Pancreas (tissue), 10 donors: ENCODE measurements at places on chromosomes 16 and 17. TPM values are rescaled to one million over a fixed set of nuclear protein-coding genes. Genes with fewer than 3 reads are reported as not detected.

The ZNF207 gene
- total RNA-seq, result 82.4 TPM

GRCh38 chr16:73026754-73027684 lies 20.9 kb downstream of the ZFHX3 start:
- no peak for DNase-seq

DNA sequence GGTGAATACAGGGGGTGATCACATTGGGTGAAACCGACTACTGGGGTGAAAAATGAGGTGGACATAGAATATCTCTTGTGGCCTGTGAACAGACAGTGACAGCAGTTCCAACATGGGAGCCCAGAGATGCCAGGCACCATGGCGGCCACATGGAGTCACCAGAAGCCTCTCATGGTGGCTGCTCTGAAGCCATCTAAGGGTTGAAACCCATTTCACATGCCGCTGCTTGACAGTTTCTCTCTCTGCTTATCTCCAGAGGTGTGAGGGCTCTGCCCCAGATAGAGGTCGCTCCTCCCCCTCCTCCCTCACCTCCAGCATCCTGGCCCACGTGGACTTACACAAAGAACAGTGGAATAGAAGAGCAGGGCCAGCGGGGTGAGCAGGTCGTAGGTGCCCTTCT lies 37.9 kb upstream of the PIK3R6 start:
- no peak for DNase-seq

- DNase-seq, result no peak
These were observed 52.0 kb downstream of the MRM1 start for GRCh38 chr17:36653374-36653773.

- no peak for DNase-seq
These were observed 41.0 kb downstream of the TADA2A start for GRCh38 chr17:37447641-37448040.

The CIAPIN1 gene
- 16.4 TPM for total RNA-seq

The PRR29 gene
- total RNA-seq, result 0.18 TPM

DNA sequence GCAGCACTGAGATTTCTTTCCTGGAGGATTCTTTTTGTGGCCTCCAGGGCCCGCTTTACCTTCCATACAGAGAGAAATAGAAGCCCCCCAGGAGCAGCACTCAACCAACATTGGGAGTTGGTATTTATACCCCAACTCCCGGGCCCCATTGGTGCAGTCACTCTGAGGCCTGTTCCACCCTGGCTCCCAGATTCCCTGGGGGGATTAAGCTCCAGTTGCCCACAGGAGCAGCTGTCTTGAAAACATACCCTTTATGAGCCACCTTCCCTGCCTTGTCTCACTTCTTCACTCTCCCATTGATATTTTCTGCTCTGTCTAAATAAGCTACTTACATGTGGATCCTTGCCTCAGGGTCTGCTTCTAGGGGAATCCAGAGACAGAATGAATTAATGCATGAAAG lies 167.8 kb downstream of the KATNIP start:
- DNase-seq, result no peak

- DNase-seq, result peak; percentile 87
These were observed at the start of gene C1QBP for GRCh38 chr17:5438716-5439445. Gene C1QBP, minus strand, starts transcription at chr17:5439155. Its CDS starts 82 bp downstream, at chr17:5439073.

The TBC1D28 gene
- total RNA-seq, result not detected

DNA sequence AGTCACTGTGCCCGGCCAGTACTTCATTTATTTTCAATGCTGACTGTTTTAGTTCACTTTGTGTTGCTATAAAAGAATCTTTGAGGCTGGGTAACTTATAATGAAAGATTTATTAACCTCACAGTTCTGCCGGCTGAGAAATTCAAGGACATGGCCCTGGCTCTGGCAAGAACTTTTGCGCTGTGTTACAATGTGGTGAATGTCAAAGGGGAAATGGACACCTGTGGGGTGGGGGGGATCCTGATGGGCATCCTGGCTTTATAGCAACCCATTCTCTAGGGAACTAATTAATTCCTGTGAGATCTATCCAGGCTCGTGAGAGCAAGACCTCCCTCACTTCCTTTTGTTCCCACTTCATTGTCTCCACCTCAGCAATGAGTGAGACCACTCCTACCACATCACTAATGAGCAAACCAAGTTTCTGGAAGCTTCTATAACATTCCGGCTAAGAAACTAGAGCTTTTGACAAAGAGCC lies 17.1 kb upstream of the CDH3 start:
- DNase-seq, result no peak

The KRT17 gene
- 8.1 TPM for total RNA-seq

DNA sequence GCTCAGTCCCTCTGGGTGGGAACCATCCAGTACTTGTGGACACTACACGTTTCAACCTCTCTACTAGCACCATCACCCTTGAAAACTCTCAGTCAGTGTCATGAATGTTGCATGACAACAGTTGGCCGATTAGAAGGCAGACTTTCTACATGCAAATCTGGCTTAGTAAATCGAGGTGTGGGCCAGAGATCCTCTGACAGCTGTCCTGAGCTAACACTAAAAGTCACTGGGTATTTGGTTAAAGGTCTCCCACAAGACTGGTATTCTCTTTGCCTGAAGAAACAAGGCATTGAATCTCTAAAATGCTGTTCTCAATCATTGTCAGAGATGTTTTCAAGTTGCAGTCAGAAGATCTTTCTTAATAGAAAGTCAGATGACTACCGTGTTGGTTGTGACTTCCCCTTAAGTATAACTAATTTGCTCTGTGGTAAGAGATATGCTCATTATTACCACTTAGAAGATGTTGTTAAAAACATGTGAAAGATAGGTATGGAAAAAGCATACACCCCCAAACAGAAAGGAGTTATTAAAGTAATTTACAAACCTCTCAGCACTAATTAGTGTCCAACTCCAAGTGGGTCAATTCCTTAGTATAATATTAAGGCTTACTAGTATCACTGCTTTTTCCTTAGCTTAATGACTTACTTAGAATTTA lies 62.3 kb downstream of the WNT3 start:
- DNase-seq, result no peak

The CTF1 gene
- 2.0 TPM for total RNA-seq

GRCh38 chr17:14150619-14151018 lies 81.3 kb downstream of the COX10 start:
- DNase-seq, result no peak

- DNase-seq, result no peak
These were observed 39.9 kb upstream of the MYH10 start for GRCh38 chr17:8670421-8670820.

DNA sequence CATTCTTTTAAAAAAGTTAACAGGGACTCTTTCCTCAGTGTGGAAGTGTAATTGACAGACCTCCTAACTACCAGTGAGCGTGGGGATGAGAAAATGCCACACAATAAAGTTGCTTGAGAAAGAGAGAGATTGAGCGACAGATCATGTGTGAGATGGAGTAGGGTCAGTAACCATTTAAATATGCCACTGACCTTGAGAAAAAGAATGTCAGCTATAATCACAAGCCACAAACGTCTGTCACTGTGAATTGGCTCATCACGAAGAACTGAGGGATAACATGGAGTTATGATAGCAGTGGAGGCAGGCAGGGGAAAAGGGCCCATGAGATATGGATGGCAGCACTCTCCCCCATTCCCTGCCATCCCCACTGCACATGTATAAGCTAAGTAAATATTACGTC lies 253.9 kb downstream of the SLC39A11 start:
- DNase-seq, result no peak

- no peak for DNase-seq
These were observed 25.5 kb downstream of the C17orf58 start for GRCh38 chr17:67970783-67971182.

DNA sequence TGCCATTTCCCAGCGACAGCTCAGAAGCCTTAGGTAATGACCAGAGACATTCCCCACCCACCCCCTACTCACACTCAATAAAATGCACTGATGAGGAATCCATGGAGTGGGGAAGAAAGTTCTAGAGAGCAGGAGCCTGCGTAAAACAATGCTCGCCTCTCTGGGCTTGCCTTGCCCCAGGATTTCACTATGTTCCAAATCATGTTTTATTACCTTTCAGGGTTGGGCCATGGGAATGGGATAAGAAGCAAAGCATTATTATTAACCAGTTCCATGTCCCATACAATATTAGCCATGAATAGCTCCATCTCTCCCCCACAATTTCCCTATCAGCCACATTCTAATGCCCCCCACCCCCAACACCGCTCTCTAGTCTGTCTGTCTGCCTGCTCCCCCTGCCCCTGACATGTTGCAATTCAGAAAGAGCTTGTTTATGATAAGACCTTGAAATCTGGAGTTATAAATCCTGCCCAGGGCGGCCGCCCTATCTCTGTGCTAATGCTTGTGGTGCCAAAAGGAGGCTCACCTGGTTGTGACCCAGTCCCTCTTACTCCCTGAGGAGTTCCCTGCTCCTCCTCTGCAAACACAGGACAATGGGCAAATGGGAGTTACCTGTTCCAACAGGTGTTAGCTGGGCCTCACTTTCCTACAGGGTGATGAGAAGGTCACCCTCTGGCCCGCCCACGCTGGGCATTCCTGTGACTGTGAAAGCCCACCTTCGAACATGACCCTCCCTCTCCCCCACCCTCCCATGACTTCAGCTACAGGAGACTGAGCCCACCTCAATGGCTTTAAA lies 28.0 kb upstream of the DDX52 start:
- DNase-seq, result no peak

The GRAP gene
- 0.47 TPM for total RNA-seq

The RHBDL3 gene
- 0.61 TPM for total RNA-seq

DNA sequence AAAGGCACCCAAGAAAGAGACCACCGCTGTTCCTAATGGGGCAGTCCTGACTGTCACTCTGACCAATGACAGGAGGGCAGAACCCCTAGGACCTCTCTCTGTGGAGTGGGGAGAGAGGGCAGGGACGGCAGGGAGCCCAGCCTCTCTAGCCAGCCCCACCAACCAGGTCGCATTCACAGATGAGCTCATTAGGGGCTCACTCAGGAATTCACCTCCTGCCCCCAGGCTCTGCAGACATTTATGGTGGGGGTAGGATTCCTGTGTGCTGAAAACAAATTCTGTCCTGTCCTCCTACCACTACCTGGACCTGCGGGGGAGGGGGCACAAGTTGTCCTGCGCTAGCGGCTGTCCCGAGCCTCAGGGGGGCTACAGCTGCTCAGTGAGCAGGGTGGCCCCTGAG lies 27.7 kb upstream of the GPRC5C start:
- no peak for DNase-seq

DNA sequence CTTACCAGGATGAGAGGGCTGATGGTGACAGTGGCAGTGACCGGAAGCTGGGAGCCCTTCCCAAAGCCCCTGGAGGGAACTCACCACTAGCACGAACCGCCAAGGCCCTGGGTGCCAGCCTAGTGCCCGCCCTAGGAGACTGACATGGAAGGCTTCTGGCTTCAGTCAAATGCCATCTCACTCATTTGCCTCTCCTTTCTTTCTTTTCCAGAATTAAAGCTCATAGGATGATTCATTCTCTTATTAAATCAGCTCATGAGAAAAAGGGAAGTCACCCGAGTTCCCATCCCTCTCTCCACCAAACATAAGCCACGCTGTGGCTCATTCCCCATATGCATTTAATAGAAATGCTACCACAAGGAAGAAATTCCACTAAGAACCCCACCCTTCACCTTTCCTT lies 12.1 kb downstream of the CUEDC1 start:
- no peak for DNase-seq

- no peak for DNase-seq
These were observed 19.3 kb downstream of the CARHSP1 start for GRCh38 chr16:8849411-8850011.

DNA sequence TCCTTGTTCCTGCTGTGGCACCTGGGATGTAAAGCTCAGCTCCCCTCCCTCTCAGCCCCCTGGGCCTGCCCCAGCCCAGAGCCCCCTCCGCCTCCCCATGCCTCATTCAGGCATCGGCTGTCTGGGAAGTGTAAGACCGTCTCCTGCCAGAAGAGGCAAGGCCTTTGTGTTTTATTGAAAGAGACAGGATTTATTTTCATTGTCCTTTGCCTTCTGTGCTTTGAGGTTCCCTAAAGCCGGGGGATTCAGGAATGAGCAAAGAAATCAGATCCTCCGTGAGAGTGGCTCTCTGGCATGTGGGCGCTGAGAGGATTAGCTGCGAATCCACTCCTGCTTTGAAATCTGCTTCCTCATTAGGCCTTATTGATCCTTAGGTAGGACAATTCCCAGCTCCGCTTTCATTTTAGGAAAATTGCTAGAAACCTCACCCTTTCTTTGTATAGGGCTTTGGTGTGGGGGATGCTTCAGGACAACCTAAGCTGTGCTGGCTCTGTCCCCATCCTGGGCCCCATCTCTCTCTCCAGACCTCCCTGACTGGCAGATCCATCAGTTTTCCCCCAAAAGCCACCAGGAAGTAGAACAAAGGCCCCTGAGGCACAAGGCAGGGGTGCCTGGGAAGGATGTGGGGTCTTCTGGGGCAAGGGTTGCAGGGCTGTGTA lies 211.5 kb upstream of the TNRC6C start:
- no peak for DNase-seq

DNA sequence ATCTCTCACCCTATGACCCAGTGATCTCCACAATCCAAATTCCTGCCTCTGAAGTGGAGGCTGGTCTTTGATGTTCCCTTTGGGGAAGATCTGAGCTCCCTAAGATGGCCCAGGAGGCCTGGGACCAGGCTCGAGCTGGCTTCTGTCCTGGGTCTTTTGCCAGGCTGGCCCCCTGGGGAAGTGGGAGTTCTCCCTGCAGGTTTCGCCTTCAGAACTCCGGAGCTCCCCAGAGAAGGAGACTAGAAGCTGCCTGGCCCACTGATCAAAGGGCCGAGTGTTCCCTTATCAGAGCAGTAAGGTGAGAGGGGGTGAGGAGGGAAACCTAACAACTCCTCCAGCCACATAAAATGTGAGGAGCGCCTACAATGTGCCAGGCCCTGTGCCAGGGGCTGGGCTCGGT lies 147.1 kb downstream of the IRF8 start:
- no peak for DNase-seq

The BRCA1 gene
- total RNA-seq, result 4.6 TPM

The ASPHD1 gene
- total RNA-seq, result 3.8 TPM

- DNase-seq, result no peak
These were observed 1.7 kb downstream of the TSPAN10 start for GRCh38 chr17:81638683-81639082.

DNA sequence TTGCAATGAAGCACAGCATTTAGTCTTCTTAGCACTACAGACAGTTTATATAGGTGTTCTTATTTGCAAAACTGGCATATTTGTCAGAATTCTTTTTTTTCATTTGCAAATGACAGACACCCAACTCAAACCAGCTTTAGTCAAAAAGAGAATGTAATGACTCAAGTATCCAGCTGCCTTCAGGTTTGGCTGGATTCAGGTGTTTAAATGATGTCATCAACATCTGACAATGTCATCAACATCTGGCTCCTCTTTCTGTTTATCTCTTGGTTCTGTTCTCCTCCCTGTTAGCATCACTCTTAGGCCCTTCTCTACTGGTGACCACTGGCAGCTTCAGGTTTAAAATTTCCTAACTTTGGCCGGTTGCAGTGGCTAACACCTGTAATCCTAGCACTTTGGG lies 18.9 kb downstream of the TMC5 start:
- DNase-seq, result no peak
